ENCODE measurements at places on chromosomes 16 and 17. TPM values are rescaled to one million over a fixed set of nuclear protein-coding genes. Genes with fewer than 3 reads are reported as not detected.

DNA sequence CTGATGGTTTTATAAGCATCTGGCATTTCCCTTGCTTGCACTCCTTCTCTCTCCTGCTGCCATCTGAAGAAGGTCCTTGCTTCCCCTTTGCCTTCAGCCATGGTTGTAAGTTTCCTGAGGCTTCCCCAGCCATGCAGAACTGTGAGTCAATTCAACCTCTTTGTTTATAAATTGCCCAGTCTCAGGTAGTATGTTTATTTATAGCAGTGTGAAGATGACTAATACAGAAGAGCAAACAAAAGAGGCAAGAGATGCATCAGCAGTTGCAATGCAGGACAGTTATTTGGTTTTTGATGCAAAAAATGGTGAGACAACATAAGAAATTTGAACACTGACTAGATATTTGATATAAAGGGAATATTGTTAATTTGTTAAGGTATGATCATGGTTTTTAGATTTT is 16.8 kb downstream of the TMEM100 start:
- no peak for DNase-seq

Gene STRADA
- 35.9 TPM for polyA plus RNA-seq

Gene SMIM36
- 0.16 TPM for polyA plus RNA-seq

GRCh38 chr16:86565181-86565631 is 1.4 kb upstream of the FOXC2 start:
- no peak for DNase-seq

DNA sequence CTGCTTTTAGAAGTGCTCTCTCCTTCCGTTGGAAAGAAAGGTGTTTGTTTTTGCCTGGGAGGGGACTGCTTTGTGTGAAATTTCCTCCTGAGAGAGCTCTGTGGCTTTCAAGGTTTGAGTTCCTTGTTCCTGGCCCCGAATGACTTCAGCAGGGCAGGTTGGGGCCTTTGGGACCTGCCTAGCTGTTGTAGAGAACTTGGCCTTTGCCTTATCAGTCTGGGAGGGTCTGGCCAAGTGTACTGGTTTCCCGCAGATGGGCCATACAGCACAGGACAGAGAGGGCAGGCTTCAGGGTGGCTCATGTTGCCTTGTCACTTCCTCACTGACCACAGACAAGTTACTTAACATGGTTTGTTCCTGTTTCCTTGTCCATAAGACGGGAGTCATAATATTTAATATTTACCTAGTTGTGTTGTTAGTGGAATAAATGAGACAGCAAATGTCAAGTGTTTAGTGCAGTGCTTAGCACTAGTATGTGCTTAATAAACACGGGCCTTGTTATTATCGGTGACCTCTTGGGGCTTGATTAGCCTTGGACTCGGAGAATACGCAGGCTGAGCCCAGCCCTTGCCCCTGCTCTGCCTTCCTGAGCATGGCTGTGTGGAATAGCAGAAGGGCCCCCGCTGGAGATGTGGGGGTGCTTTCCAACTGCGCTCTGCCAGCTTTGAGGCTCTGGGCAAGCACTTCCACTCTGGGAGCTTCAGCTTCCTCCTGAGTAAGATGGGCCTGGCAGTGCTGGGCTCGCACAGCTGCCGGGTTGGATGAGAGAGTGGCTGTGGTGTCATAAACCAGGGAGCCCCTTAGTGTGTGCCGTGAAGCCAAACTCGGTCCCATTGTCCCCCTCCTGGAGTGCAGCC is 6.6 kb downstream of the PRSS8 start:
- DNase-seq, result no peak

DNA sequence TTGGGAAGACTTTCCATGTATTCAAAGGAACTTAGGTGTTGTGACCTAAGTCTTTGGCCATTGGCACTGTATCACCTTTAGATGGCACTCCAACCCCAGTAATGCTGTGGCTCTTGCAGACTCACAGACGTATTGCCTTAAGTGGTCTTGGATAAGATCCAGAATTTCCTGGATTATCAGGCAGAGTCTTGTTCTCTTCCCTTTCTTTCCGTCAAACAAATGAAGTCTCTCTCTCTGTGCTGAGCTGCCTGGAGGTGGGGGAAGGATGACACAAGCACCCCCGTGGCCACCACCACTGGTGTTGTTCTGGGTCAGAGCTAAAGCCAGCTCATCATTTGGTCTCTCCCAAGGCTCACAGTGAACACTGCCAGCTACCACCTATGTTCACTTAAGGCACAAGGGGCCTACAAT is 789.9 kb upstream of the KIF2B start:
- peak; percentile 13 for DNase-seq

Gene TOM1L1
- polyA plus RNA-seq, result 97.0 TPM

DNA sequence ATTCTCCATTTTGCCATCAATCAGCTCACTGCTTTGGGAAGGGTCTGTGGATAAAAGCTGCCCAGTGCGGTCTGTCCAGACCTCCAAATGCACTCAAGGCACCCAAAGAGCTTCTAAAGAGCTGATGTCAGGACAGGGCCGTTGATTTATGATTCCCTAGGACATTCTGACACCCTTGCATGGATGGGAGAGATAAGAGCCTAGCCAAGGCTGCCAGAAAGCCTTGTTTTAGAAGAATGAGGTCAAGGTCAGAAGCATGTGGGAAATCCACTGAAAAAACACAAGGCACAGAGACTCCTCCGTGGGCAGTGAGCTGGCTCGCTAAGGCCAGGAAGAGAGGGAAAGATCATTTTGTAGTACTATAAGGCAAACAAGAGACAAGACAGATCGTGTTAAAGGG is 214.0 kb downstream of the CDH11 start:
- DNase-seq, result no peak

GRCh38 chr17:28675490-28675889 is 13.5 kb downstream of the SUPT6H start:
- no peak for DNase-seq

DNA sequence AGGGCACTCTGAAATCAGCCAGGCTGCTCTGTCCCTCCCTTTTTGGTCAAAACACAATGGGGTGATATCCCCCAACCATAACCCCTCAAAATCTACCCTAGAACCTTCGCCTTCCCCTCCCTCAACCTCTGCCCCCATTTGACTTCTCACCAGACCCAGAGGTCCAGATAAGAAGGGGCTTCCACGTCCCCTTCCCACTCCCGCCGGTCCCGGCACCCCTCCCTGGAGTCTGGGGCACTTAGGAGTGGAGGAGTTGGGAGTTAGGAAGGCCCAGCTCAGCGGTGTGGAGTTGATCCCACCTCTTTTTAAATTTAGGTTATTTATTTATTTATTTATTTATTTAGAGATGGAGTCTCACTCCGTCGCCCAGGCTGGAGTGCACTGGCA is 619 bp upstream of the TMEM92 start:
- no peak for DNase-seq

DNA sequence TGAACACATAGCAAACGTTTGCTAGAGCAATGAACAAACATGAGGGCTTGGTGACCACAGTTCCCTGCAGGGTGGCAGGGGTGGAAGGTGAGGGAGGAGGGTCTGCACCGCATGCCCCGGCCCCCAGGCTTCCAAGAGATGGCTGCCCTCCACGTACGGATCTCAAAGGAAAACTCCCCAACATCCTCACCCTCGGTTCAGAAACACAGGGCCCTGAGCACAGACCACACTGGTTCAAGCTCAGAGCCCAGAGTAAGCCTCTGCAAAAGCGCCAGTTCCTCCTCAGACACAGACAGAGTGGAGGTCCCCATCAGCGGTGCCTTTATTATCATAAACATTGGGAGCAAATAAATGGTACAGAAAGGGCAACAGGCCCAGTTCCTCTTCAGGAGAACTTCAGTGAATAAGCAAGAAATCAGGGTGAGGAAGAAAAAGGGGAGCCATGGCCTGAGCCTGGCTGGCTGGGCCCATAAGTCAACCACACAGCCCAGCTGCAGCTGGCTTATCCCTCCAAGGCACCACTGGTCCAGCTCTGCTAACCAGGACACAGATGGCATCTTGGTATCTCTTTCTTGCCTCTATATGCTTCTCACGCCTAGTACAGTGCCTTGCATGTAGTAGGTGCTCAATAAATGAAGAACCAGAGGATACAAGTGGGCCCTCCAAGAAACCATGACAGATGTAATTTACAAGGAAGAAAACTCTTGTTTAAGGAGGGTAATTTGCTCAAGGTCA is 11.0 kb downstream of the MPO start:
- no peak for DNase-seq

Gene TBC1D16
- 37.1 TPM for polyA plus RNA-seq

GRCh38 chr16:84605339-84605848 is 12.5 kb downstream of the COTL1 start:
- DNase-seq, result no peak

Data from left renal cortex interstitium (tissue), 4 donors.